ENCODE measurements at places on chromosomes 1 and 21.

- DNase-seq = no peak
Measured at GRCh38 chr21:29639366-29640079, 300.3 kb downstream of the GRIK1 start.

GRCh38 chr1:95124342-95124741 is 7.2 kb downstream of the TLCD4 start:
- no peak for DNase-seq

GRCh38 chr1:59903141-59903754 is 23.3 kb downstream of the CYP2J2 start:
- DNase-seq = peak; percentile 35

DNA sequence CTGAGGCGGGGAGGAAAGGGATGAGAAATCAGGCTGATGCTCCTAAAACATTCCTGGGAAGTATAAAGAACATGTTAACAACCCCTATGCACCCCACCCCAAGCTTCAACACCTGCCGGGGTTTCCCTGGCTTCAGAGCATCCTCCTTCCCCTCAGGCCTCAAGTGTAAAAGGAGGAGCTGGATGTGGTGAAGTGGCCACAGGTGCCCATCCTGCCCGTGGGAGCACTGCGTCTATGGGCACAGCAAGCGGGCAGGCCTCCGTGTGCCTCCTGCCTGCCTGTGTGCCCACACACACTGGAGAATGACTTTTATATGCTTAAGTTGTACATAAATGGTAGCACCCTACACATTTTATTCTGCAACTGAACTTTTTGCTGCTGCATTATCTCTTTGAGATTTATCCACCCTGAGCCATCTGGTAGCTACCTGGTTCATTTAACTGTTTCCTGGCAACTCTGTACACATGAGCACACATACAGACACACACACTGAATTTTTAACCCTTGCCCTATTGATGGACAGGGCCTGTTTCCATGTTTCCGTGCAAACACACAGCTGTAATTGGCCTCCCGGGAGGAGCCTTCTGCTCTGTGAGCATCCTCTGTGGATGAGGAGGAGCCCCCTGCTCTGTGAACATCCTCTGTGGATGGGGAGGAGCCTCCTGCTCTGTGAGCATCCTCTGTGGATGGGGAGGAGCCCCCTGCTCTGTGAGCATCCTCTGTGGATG is 13.4 kb upstream of the FTCD start:
- no peak for DNase-seq

DNA sequence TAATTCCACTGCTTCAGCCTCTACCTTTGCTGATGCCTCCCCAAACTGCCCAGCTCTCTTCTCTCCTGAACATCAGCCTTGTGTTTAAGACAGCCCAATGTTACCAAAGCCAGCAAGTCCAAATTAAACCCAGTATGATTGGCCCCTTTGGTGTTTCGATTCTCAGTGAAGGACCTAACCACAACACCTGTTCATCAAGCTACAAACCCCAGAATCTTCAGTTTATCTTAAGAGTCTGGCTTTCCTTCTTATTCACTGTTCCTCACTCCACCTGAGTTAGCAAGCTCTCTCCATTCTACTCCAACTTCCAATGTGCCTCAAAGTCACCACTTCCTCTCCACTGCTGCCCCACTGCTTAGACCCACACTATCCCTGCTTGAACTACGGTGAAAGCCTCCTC is 25.5 kb upstream of the ITPKB start:
- DNase-seq = no peak

GRCh38 chr21:43693981-43694380 is 24.9 kb upstream of the PDXK start:
- no peak for DNase-seq

- DNase-seq = peak; percentile 46
Measured at GRCh38 chr1:29197590-29197924, 15.9 kb upstream of the SRSF4 start.

DNA sequence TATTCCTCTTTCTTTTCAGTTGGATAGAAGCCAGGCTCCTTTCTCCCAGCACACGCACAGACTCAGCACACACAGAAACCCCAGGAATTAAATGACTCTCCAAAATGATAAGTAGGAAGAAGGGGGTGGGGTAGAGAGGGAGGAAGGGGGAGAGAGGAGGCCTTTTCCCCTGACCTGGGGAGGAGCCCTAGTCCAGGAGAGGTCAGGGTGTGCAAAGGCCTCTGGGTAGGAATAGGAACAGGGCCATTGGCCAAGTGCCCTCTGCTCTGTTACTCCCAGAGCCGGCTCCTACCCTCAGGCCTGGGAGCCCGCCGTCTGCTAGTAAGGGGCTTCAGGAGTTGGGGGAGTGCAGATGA is 35.6 kb upstream of the PUM1 start:
- peak; percentile 53 for DNase-seq

DNA sequence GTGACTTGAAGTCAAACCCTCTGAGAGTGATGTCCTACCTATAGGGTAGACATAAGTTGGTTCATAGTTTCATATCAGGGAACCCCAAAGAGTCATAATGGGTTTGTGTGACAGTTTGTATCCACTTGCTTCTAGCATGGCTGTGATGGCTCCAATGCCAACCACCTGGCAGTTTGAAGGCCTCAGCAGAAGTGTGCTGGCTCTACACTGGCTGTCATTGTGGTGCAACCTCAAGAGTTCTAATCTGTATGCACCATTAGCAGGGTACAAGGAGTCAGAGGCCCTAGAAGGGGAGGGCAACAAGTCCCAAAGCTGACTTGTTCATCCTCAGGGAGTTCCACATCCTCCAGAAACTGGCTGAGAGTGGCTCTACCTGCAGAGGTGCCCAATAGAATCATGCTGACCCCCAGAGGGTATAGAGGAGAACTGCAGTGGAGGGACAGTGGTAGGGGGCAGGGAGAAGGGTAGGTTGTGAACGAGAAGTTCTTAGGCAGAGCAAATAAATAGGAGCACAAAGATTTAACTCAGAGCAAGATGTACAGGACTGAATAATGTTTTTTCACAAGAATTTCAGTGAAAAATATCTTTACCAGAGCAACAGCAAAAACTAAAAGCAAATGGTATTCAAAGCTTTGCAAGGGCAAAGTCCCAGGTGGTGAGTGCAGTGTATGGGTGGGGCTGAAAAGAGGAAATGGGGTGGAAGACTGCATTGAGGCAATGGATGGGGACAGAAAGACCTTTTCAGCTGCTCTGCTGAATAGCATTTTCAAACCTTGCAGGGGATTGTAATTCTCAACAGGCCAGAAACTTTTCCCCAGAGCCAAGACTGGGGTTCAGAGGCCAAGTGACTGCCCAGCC is 3.2 kb downstream of the FCRL2 start:
- peak; percentile 4 for DNase-seq

DNA sequence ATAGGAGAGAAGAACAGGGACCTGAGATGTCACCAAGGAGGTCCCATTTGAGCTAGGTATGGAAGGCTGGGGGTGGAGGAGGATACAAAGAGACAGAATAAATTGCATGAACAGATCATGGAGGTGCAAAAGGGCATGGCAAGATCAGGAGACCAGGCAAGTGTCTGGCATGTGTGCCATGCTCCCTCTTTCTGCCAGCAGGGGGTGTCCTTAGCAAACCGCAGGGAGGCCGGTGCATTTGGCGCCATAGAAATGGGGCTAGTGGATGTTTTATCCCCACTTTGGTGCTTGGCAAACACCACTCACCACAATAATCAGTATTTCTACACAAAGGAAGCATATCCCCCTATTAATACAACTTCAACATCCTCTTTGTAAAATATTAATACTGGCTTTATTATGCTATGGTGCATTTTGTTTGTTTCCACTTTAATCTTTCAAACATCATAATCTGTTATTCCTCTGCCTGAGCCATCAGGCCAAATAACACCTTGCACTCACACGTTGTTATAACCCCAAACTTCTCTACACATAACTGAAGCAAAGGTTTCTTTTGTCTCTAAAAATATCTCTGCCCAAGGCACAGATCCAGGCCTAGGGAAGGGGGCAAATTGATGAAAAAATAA is 25.9 kb downstream of the S100A6 start:
- DNase-seq = no peak

DNA sequence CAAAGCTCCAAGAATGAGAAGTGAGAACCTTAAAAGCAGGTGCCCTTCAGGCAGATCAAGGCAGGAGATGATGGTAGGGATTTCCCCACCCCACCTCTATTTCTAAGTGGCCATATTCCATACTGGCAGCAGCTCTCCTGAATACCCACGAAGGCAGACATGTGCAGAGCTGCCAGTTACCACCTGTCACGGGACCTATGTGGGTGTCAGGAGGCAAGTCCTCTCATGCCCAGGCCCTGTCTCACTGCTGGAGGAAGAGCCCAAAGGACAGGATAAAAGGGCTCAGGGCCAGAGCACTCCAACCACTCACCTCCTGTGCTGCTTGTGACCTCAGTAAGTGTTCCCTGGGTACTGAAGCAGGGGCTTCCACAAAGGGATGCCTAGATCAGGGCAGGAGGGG is 721 bp upstream of the LCE1B start:
- no peak for DNase-seq

- peak; percentile 19 for DNase-seq
Measured at GRCh38 chr1:67166196-67166595, at the start of gene IL23R. TSS of gene IL23R (plus strand) at chr1:67166454. CDS start at chr1:67168121, 1,667 bp downstream.

GRCh38 chr1:2203671-2204414 is 9.3 kb upstream of the FAAP20 start:
- no peak for DNase-seq

- no peak for DNase-seq
Measured at GRCh38 chr21:44368711-44369446, 15.5 kb downstream of the TRPM2 start.

DNA sequence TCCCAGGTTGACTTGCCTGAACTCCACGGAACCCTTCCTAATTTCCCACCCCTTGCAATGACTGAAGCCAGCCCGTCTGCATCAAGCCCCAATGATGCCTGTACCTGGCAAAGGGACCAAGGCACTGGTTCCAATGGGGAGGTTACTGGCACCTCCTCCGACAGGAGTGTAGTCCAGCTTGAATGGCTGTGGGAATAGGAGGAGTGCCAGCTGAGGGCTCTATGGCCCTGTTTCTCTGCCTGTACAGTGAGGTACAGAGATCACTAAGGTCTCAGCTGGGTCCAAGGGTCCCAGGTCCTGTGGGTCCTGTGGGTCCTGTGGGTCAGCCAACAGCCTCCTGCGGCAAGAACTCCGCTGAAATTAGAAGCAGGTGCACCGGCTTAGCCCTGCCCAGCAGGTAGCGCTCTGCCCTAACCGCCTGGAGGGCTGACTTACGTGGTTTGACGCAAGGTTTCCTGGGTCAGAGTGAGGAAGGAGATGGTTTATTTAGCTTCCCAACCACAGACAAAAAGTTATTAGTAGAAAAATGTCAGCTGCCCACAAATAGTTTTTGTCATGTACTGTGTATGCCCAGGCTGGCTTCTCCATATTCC is 9.9 kb upstream of the SPRR4 start:
- DNase-seq = no peak

DNA sequence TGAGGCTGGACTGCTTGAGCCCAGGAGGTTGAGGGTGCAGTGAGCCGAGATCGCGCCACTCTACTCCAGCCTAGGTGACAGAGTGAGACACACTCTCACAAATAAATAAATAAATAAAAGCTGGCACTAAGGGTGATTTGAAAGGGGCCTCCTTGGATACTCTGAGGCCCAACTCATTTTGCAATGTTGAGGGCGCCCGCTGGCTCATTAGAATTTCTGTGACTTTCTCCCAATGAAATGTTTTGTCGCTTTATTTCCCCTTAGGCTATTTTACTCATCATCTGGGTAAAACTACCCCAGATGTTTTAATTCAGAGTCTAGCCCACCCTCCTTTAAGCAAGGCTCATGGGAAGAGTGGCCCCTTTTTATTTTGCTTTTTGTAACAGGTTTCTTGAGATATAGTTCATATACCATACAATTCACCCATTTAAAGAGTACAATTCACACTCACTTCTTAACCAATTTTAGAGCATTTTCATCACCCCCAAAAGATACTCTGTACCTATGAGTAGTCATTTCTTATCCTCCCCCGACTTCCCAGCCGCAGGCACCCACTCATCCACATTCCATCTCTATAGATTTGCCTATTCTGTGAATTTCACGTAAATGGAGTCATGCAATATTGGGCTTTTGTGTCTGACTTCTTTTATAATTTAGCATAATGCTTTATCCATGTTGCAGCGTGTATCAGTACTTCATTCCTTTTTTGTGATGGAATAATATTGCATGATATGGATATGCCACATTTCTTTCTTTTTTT is 259.1 kb downstream of the KAZN start:
- DNase-seq = no peak

- no peak for DNase-seq
Measured at GRCh38 chr21:26958788-26959187, 8.1 kb downstream of the ADAMTS5 start.

DNA sequence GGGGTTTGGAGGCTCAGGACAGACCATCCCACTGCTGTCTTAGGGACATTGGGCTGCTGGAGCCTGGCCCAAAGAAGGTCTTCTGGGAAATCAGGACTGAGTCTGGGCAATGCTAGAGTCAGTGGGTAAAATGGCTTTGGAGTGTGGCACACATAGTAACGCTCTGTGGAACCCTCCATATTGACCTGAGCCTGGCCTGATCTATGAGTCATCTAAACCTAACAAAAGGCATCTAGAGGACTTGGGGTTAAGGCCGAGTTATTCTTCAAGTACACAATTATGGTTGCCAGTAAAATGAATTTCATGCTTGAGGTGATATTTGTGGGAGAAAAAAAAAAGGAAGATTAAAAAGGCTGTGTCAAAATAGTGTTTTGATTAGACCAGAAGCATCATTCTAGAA is 77.7 kb downstream of the ST6GALNAC5 start:
- no peak for DNase-seq

GRCh38 chr1:197773856-197774255 is 1.4 kb downstream of the DENND1B start:
- DNase-seq = no peak

DNA sequence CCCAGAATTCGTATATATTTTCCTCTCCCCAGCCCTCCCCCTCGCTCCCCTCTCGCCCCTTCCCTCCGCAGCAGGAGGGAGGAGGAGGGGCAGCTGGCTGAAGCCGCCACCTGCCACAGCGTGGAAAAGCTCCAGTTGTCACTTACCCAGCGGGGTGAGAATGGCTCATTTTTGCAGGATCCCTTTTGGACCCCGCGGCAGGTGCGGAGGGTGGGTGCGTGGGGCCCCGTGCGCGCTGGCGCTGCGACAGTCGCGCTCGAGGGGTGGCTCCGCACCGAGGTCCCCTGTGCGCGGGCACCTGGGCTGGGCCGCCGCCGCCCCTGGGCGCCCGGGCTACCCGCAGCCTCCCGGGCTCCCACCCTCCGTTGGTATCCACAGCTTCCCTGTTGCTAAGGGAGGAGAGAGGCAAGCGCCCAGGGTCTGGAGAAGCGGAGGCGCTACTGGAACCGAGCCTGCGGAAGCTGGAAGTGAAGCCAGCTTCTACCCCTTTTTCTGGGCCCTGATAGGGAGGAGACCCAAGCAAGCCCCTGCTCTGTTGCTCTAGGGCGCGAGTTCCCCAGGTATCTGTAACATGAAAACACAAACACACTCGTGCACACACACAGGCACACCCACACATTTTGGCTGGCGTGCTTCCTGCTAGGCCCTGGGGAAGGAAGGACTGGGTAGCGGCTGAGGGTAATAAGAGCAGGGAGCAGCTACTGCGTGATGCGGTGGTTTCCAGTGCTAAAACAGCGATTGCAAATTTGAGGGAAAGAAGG is at the start of gene ERICH3:
ERICH3 (minus strand) TSS at position 442 of the 761 bp plus-strand sequence; CDS start at position 169, 273 bp downstream.
- no peak for DNase-seq

GRCh38 chr1:219518168-219518906 is 94.6 kb downstream of the ZC3H11B start:
- DNase-seq = no peak

Data from NCI-H2029 (cell line).